ENCODE measurements at places on chromosomes 11 and 22.

GRCh38 chr11:77474684-77475060 is 778 bp upstream of the PAK1 start:
- no peak for DNase-seq

- no peak for DNase-seq
Measured at GRCh38 chr11:114172055-114172861, 112.7 kb downstream of the ZBTB16 start.

- no peak for DNase-seq
Measured at GRCh38 chr22:43406186-43406790, 5.5 kb upstream of the MPPED1 start.

- peak; percentile 73 for DNase-seq
Measured at GRCh38 chr11:68142028-68142412, 20.8 kb upstream of the CHKA start.

Measured in suppressor macrophage (primary cell).